Kidney glomerular epithelial cell (primary cell): ENCODE measurements at places on chromosomes 7 and 10.

DNA sequence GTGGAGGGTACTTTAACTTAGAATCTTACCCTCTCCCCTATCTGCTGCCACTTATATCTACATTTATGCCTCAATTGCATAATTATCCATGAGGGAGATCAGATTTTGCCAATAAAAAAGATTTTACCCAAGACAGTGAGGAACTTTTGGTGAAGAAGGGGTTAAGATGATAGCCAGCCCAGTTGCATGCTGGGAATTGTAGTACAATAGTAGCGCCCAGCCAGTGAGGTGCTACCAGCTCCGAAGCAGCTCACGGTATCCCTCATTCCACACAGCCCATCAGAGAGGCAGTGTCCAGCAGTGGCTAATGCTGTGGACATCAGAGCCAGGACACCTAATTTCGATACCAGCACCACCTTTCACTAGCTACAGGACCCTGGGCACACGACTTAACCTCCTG, 5.9 kb upstream of the LGI1 start:
- DNase-seq = no peak

DNA sequence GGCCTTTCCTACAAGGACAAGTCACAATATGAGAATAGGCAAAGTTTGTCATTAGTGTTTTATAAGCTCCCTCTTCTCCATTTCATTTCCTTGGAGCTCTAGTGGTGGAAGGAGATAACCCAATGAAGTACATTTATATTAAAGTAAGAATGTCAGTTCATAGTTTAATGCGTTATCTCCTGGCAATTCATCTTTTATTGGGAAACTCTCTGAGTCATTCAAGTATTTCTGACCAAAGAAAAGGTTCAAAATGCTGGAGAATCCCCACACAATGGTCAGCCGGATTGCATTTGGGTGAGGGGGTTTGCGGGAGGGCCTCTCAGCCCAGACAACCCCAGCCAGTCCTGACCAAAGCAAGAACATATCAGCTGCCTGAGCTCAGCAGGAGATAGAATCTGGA, 321.5 kb upstream of the NRP1 start:
- DNase-seq = no peak

GRCh38 chr10:124733571-124734245, 10.5 kb downstream of the FAM53B start:
- DNase-seq = no peak

GRCh38 chr10:73809061-73809818, 2.2 kb downstream of the NDST2 start:
- no peak for DNase-seq

GRCh38 chr10:58275908-58276307, 6.9 kb downstream of the CISD1 start:
- DNase-seq = peak; percentile 15

DNA sequence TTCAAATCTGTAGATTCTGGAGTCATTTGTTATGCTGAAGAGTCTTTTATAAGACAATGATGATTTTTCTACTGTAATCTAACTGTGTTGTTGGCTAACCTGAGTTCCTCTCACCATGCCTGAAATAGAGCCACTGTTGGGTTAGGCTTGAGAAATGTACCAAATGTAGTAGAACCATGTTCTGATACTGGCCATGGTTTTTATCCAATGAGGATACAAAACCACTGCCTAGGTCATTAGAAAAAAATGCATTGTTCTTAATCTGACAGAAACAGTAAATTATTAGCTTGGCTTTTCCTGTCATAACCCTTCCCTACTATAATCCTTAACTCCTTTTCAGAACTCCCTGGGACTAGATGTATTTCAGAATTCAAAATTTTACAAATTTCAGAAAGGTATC, 86.6 kb downstream of the RAPGEF5 start:
- peak; percentile 18 for DNase-seq

GRCh38 chr7:110386006-110386405, 704.9 kb upstream of the LRRN3 start:
- peak; percentile 5 for DNase-seq

DNA sequence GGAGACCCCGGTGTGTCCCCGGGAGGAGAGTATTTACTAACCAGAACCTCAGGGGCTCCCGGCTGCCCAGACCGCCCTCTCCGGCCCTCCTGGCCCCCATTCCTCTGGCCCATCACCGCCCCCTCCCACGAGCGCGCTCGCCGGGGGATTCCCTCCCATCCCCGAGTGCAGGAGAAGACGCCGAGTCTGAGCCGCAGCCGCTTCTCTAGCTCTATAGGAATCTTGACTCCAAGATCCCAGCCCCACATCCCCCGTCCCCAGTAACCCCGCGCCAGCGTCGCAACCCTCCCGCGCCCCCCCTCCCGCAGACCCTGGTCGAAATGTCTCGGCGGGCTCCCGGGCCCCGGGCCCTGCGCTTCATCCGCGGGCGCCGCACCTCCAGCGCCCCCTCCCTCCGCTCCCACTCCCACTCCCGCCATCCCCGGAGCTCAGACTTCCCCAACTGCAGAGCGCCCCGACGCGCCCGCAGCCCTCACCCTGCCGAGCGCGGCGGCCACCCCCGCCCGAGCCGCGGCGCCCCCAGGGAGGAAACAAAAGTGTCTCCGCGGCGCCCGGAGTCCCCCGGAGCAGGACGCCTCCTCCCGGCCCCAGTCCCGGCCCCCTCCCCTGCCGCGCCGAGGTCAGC, 541 bp downstream of the ELMO1 start:
- DNase-seq = no peak

DNA sequence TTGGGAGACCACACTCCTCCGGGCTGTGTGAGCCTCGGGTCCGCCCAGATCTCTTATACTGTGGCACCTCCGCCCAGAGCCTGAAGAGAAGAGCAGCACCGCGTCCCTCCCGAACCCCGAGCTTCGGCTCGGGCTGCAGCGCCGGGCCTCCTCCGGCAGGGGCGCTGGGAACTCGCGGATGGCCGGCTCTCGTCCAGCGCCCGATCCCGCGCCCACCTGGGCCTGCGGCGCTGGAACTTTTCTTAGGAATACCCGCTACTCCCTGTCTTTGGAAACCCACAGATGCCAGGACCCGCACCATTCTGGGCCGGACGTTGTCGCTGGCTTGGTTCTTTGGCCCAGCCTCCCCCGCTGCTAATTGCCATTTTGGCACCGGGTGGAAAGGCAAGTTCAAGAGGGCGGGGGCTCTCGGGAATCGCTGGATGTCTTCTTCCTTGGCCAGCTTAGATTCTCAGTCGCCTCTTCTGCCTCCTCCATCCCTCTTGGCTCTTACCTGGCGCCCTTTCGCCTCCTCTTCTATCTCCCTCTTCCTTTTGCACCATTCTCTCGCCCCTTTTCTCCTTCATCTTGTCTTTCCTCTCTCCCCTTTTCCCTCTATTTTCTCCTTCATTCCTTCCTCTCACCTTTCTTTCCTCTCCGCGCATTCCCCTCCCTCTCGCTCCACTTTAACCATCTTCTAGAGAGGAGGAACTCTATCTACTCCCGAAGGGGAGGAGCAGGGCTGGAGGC, 2.1 kb upstream of the SORCS3 start:
- no peak for DNase-seq

- peak; percentile 55 for DNase-seq
Observed at GRCh38 chr10:86958901-86959736, 720 bp downstream of the SNCG start.

DNA sequence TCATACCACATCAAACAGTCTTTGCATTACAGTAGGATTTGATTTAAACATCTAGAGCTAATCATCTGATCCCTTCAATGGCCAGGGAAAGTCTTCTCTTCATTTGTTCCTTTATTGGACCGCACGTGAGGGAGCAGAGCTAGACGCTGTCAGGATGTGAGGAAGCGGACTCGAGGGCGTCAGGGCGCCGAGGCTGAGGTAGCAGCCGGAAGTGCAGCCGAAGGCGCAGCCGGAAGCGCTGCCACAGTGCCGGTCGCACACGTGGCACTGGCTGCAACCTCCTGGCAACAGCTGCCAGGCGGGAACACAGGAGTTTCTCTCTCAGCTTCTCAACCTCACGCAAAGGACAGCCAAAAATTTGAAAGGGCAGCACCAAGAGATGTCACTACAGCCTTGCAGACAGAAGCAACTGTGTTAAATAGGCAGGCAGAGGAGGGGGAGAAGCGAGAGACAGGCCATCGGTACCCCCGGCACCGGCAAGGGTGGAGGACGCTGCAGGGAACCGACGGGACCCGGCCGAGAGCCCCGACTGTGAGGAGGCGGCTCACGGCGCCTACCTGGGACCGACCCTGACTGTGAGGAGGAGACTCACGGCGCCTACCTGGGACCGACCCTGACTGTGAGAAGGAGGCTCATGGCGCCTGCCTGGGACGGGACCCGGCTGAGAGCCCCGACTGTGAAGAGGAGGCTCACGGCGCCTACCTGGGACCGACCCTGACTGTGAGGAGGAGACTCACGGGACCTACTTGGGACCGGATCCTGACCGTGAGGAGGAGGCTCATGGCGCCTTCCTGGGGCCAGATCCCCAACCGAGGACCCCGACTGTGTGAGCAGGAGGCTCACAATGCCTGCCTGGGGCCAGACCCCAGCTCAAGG, 32.3 kb downstream of the VIPR2 start:
- no peak for DNase-seq

GRCh38 chr10:110772454-110773025, 99.2 kb upstream of the PDCD4 start:
- DNase-seq = no peak

GRCh38 chr7:10343108-10343507, 630.6 kb upstream of the PHF14 start:
- peak; percentile 4 for DNase-seq

DNA sequence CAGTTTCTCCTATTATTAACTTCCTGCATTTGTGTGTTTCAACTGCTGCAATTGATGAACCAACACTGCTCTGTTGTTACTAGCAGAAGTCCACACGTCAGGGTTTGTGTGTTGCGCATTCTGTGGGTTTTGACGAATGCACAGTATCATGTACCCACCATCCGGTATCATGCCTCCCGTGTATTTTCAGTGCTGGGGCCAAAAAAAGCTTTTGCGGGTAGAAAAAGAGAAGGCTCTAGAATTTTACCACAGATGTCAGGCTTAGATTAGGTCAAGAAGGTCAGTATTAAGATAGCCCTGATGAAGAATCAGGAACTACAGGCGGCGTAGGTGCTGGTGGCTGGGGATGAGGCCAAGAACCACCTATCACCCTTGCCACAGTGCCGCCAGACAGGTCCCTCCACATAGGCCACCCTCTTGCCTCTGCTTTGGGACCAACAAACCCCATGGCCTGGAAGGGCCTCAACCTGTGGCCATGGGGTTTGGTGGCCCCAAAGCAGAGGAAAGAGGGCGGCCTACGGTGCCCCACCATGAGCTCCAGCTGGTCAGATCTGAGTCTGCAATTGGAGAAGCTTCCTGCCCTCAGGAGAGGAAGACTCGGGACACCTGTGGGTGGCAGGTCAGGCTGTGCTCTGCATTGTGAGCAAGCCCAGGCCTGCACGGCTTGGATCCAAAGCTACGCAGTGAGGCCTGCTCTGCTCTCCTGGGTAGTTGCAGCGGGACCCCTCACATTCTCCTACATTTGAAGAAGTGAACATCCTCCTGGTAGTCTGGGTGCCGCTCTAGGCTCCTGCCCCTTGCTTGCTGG, 71.9 kb downstream of the MKI67 start:
- DNase-seq = no peak

DNA sequence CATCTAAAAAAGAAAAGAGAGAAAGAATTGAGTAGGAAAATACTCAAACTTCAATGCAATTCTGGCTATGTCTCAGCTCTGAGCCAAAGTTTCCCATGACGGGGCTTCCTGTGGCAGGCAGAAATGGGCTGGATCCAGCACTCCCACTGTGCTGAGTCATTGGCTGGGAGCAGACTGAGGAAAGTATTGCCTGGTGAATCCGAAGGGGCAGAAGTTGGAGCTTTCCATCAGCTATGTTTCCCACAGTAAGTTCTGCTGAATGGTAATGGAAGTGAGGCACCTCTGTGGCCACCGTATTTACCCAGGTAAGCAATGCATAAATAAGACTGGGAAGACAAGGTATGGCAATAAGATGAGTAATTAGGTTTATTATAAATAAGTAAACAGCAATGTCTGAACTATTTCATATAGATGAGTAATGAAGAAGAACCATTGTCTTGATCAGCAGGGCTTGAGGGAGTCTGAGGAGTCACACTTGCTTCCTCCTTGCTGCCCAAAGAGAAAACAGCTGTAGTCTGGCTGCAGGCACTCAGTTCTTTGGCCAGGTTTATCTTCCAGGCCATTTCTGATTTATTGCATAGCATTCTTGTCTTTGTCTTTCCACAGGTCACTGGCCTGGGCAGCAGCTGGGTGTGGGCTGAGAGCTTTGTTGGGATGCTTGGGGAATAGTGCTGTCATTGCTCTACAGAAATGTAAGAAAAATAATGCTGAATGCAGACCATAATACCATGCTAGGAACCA, 255.3 kb downstream of the DNAJB9 start:
- DNase-seq = peak; percentile 95

DNA sequence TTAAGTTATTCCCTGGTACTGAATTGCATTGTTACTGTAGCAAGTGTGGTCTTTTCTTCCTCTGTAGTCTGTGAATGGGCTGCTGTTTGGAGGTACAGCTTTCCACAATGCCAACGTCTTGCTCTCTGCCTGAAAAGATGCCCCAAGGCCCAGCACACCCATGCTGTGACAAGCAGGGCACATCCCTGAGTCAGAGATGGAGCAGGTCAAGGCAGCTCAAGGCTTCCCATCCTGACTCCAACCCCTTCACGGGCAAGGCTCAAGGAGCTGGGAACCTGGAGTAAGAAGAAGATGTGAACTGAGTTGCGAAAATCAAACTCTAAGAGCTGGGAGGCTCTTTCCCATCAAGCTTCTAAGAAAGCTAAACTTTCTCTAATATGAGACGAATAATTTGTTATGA, 27.2 kb downstream of the SVIL start:
- no peak for DNase-seq

GRCh38 chr7:11492307-11492706, 339.7 kb downstream of the THSD7A start:
- no peak for DNase-seq

- no peak for DNase-seq
Observed at GRCh38 chr10:95404864-95405263, 114.1 kb upstream of the PDLIM1 start.

DNA sequence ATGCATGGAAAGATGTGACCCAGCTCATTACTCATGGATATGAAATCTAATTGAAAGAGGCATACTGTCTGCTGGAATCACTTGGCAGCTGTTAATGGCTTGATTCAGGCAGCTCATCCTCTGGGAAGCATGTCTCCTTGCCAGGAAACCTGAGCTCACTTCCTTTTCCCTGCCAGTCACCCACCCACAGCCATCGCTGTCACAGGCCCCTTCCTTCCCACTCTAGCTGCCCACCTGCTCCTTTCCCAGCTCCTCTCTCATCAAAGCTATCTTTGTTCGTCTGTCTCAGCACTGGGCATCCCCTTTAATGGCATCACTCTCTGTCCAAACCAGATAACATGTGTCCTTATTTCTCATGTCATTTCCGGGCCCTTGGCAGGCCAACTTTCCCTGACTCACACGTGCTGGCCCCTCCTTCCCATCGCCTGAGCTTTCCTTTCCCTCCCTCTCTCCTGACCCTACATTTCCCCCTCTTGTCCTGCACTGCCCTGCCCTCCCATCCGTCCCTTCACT, 721.9 kb downstream of the TNS3 start:
- DNase-seq = no peak

DNA sequence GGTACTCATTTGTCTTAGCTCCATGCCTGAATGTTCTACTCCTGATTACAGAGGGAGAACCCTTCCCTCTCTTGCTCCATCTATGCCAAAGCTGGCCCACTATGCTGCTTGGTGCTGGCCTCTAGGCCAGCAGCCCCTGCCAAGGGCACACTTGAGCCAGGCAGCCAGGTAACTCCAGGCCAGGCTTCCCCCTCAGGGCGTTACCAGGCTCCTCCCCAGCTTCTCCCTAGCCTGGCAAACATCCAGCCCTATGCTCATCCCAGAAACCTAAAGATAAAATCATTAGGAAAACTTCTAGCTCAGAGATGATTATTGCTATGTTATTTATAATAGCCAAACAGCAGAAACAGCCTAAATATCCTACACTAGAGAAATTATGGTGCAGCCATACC, 103.7 kb downstream of the KCNMA1 start:
- DNase-seq = peak; percentile 17
